ENCODE measurements at places on chromosomes 2 and 18.

GRCh38 chr2:11416186-11416585 is 49.8 kb downstream of the E2F6 start:
- DNase-seq, result no peak

- no peak for DNase-seq
Measured at GRCh38 chr2:30792521-30792920, 14.7 kb downstream of the CAPN13 start.

GRCh38 chr2:172366596-172367150 is 60.7 kb upstream of the ITGA6 start:
- DNase-seq, result no peak

DNA sequence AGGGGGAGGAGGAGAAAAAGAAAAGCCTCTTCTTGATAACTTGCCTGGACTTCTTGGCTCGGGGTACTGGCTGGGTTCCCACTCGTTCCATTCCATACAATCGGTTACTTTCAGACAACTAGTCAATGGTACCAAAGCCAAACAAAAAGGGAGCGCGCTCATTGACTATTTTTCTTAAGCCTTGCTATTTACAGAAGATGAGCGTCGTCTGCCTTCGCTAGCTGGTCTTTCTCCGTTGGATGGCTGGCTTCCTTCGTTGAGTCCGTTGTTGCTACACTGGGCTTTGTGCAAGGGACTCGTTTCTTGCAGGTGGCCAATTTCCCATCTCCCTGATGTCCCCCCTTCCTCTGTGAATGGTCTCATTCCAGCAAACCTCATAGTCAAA is 260.4 kb downstream of the ZNF516 start:
- no peak for DNase-seq

DNA sequence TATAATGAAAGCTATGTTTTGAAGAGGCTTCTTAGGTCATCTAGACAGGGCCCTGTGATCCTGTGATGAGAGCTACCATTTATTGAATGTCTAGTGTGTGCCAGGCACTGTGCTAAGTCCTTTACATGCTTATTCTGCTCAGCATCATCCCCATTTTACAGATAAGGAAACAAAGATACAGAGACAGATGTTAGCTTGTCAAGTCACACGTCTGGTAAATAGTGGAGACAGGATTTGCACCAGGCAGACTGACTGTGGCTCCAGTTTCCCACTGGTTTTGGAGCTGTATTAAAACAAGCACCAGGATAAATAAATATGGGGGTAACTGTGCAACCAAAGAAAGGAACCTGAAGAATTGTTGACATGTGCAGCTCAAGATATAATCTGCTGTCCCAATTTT is 19.2 kb upstream of the EML6 start:
- DNase-seq, result no peak

DNA sequence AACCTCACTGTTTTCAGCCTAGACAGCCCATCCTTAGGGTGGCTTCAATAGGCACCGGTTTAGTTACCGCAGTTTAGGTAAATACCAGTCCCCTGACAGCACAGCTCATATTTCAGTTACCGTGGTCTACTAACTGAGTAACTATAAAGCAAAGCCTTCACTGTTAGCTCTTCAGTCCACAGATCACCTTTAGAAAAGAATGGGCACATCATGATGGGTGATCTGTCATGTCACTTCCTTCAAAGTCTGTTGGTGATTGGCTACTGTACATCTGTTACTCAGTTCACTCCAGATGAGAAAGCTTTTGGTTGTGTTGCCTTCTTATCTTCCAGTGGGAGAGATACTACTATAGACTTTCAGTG is 21.0 kb downstream of the SLC20A1 start:
- no peak for DNase-seq

DNA sequence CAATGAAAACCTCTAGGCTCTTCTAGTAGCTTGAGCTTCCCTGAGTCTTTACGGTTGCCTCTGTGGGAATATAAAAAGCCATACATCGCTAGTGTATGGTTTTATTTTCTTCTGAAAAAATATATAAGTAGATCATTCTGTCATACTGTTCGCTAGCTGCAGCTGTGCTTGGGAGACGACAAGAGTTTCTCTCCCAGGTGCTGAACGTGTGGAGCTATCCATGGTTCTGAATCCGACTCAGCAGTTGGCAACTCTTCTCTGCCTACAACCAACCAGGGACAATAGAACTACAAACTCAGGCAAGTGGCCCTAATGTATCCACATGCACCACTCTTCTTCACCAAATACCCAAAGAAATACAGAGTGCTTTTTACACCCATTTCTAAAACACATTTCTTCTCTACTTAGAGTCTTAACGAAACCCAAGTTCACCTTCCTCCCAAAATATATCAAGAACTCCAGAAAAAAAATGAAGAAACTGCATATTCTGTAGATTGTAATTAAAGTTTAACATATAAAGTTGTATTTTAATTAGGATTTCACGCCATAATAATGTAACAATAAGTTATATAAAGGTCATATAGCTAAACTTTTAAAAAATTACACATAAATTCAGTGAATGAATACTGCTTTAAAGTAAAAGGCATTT is 2.2 kb upstream of the KCNH7 start:
- no peak for DNase-seq

GRCh38 chr2:42979416-42979869 is 187.1 kb upstream of the HAAO start:
- DNase-seq, result no peak

DNA sequence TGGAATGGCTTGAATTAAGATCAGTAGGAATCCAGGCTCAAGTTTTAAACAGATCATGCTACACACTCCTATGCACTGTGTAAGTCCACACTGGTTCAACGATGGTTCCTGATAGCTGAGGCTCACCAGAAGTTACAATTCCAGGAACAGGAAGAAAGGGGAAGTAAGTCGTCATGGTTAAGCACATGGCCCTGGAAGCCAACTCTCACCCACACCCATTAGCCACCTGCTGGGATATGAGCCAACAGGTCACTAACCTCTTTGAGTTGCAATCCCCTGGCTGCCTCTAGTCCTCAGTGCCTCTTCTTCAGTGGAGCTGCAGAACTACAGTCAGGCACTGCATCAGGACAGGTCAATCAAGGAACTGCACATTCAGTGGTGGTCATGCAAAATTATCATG is 133.5 kb downstream of the TMEM182 start:
- DNase-seq, result no peak

DNA sequence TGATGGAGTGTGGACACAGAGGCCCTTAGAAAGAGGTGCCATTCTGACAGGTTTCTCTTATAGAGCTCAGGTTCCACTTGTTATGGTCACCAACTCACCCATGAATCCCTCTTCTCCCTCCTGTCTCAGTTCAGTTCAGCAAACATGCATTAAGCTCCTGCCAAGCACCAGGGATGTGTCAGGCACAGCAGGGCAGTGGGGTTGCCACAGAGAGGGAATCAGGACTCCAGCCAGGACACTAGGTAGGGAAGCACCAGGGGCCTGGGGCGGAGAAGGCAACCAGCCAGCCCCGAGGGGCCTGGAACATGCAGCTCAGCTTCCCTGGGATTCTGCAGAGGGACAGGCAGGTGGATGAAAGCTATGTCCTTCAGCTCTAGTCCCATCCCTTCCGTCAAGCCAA is 44.6 kb downstream of the TOGARAM2 start:
- no peak for DNase-seq

- no peak for DNase-seq
Measured at GRCh38 chr2:61421611-61422010, 49.3 kb downstream of the USP34 start.

- DNase-seq, result no peak
Measured at GRCh38 chr2:126220331-126220730, 435.6 kb upstream of the GYPC start.

DNA sequence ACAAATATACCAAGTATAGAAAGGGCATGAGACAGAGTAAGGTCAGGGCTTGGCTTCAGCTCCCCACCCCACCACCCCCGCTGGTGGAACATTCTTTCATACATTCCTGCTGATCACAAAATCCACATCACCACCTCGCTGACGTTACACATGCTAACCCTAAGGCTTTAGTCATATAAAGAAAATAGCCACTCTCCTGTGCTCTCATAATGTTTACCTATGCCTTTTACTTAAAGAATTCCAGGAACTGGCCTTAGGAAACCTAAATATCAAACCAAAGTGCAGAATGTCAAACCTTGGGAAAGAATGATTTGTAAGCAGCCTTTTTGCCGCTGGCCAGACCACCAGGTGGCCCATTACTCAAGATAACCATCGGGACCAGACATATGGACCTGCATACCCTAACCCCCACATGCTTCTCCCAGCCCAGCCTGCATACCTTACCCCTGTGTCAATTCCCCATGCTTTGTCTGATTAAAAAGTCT is 136.3 kb upstream of the SLC39A10 start:
- DNase-seq, result no peak

GRCh38 chr2:65722028-65722778 is 289.8 kb upstream of the SPRED2 start:
- no peak for DNase-seq

- DNase-seq, result no peak
Measured at GRCh38 chr2:195711478-195711877, 54.5 kb downstream of the SLC39A10 start.

- DNase-seq, result no peak
Measured at GRCh38 chr2:96697476-96697875, 42.4 kb downstream of the LMAN2L start.

DNA sequence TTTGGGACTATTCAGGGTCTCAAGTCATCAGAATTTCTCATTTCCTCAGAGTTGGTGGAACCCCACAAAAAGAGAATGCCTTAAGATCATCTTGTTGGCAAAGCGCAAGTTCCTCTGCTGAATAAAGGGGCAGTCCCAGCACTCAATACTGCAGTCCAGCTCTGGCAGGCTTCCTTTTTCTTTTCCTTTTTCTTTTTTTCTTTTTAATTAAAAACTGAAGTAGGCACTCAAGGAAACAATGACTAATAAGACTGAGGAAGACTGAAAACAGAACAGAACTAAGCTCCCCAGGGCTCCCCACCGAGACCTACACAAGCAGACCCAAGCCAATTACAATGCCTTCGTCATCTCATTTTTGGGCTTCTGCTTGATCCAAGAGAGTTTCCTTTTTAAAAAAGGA is 82.0 kb downstream of the STK39 start:
- DNase-seq, result no peak

DNA sequence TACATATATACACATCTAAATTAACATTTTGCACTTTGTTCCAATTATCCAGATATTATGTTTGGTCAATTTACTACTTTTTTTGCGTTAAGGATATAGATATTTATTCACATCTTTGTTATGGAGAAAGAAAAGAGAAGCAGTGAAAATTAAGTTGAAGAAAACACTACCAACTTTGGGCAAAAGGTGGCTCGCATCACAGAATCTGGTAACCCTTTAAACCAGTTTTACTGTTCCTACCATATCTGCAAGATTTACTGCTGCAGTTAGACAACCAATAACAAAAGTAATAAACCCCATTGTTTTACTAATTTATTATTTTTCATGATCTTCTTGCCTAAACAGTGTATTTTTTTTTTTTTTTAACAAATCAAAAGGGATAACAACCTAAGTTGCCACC is 53.6 kb downstream of the SMAD2 start:
- no peak for DNase-seq

All from NCI-H1436 treated with DMSO at 0.1 percent for 48 hours (cell line).